Ovary (tissue), 10 donors: ENCODE measurements at places on chromosomes 7 and 10.

DNA sequence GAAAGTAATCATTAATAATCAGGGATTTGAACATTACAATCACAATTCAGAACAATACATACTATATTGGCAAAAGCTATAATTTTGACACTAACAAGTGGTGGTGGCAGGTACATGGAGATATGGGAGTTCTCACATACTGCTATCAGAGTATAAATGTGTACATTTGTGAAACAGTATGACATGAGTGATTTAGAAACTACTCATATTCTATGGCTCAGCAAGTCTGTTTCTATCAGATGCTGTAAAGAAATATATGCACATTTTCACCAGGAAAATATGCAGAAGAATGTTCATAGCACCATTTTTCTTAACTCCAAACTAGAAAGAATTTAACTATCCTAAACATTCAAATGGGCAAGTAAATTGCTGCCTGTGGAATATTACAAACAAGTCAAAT is 620.0 kb downstream of the SH2D4B start:
- DNase-seq, result no peak

- no peak for DNase-seq
Observed at GRCh38 chr10:23293145-23293724, 51.4 kb downstream of the C10orf67 start.

- no peak for DNase-seq
Observed at GRCh38 chr10:79447911-79448731, 2.7 kb upstream of the ZCCHC24 start.

GRCh38 chr7:37070471-37070870 is 346.2 kb upstream of the AOAH start:
- no peak for DNase-seq

GRCh38 chr10:90993340-90993739 is 72.5 kb upstream of the ANKRD1 start:
- no peak for DNase-seq

- DNase-seq, result no peak
Observed at GRCh38 chr7:88200261-88200660, 19.6 kb downstream of the SRI start.

DNA sequence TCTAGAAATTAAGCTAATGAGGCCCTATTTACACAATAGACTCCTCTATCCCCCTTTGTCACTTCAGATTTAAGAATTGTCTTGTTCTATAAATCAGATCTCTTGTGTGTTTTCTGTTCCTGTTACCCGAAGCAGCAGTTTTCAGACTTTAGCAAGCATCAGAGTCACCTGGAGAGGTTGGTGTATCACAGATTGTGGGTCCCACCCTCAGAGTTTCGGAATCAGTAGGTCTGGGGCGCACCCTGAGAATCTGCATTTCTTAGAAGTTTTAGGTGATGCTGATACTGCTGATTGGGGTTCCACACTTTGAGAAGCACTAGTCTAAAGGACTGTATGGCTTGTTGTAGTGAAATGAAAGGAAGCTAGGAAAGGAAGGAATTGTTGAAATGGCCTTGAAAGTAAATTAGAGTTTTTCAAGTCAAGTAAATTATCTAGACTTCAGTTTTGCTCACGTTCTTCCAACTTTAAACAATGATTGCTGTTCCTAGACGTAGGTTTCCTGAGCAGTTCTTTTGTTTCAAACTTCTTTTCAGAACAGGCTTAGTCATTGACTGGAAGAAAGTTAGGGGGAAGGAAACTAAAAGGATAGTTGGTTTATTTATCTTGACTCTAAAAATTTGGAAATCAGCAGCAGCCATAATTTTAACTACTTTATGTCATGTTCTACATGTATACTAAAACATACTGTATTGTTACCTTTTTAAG is 15.7 kb downstream of the BPGM start:
- DNase-seq, result no peak

DNA sequence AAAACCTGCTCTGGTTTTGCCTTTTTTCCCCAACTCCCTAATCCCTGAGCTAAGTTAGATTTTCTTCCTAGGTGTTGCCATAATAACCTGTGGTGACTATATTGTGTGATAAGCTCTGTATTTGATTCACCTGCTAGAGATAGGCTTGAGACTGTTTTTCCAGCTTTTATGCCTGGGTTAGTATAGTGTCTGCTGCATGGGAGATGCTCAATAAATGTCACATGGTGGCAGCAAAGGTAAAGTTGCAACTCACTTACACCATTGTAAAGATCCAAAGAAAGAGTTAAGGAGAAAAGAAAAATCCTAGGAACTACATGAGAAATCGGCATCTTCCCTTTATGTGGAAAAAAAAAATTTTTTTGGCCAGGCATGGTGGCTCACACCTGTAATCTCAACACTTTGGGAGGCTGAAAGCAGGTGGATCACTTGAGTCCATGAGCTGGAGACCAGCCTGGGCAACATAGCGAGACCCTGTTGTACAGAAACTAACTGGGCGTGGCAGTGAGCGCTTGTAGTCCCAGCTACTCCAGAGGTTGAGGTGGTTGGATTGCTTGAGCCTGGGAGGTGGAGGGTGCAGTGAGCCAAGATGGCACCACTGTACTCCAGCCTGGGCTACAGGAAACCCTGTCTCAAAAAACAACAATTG is 3.7 kb downstream of the CCNJ start:
- DNase-seq, result no peak

GRCh38 chr10:12156367-12157123 is 27.1 kb downstream of the SEC61A2 start:
- no peak for DNase-seq

DNA sequence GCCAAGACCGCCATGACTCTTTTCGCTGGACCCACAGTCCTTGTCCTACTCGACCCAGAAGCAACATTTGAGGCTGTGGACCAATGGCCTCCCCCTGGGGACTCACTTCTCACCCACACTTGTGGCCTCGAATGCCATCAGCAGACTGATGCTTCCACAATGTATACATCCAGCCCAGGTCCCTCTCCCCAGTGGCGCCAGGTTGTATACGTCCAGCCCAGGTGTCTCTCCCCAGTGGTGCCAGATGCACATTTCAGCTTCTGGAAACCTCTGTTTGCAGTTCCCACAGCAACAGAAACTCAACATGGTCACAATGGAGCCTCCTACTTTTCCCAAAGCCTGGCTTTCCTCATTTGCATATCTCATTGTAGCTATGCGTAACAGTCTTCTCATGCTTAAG is 210.5 kb upstream of the RNF32 start:
- no peak for DNase-seq
